ENCODE measurements at places on chromosomes 11 and 22.

DNA sequence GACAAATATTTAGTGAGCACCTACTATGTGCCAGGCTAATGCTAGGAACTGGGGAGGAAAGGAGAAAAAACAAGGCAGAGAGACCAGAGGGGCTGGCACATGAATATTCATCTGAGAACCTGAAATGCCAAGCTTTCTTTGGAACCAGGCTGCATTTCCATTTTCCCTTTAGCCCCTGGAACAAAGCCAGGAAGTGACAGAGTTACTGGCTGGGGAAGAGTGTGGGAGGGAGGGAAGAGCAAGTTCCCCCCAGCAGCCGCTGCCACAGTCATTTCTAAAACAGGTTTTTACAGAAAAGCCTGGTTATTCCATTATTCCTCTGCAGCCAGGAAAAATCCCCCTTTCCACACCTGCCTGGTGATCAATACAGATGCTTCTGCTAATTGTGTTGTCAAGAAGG lies 97.0 kb downstream of the SPON1 start:
- H3K4me1 ChIP-seq: peaks cover 11% of the 10 kb centered on the region
- DNase-seq: no peak
- no peak overlapping the region for H3K4me3 ChIP-seq
- no peak overlapping the region for H3K27ac ChIP-seq
- no peaks in the 10 kb centered on the region for H3K36me3 ChIP-seq
- H3K27me3 ChIP-seq: no peaks in the 10 kb centered on the region

DNA sequence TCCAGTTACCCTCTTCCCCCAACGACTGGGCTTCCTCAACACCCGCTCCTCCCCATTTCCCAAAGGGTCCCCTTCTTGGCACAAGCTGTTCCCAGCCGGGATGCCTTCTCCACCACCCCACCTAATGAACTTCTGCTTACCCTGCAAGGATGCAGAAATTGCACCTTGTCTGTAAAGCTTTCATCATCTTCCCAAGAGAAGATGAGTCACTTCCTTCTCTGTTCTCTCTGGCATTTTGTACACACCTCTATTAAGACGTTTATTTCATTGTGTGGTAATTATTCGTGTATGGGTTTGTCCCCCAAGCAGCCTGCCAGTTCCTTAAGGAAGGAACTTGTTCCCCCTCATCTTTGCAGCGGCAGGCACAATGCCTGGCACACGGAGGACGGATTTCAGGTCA lies 351.1 kb downstream of the CADM1 start:
- no peak overlapping the region for H3K4me3 ChIP-seq
- no peaks in the 10 kb centered on the region for H3K4me1 ChIP-seq
- H3K27me3 ChIP-seq: no peaks in the 10 kb centered on the region
- no peak for DNase-seq
- no peaks in the 10 kb centered on the region for H3K36me3 ChIP-seq

DNA sequence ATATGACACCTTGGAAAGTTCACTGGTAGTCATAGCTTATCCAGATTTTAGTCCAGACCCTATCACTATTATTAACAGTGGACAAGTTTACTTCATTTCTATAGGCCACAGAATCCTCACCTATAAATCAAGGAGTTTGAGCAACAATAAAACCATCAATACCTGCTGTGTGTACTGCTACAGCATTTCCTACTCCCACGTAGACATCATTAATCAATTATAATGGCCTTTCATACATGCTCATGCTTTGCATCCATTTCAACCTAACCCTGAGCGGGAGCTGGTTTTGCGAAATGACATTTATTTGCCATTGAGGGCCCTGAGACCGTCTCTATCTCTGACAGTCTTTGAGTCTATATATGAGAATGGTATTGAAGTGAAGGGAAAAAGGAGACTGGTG lies 312.3 kb downstream of the FAT3 start:
- H3K27ac ChIP-seq: no peak overlapping the region
- no peaks in the 10 kb centered on the region for H3K27me3 ChIP-seq
- H3K36me3 ChIP-seq: no peaks in the 10 kb centered on the region
- H3K4me3 ChIP-seq: no peak overlapping the region
- no peaks in the 10 kb centered on the region for H3K4me1 ChIP-seq

DNA sequence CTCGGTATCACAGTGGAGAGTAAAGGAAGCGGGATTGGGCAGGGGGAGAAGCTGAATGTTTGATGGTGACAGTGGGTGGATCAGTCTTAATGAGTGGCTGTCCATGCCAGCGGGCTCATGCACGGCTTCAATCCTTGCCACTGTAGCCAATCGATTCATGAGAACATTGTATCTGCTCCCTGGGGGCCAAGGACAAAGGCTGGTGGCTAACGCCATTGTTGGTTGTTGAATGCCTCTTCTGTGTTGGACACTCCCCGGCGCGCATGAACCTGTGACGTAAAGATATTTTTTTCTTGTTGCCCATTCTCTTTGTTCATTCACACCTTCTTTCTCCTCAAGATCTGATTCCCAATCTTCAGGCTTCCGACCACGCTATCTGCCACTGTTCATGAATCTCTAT lies 20.9 kb upstream of the ATXN10 start:
- H3K4me1 ChIP-seq: peaks cover 2% of the 10 kb centered on the region
- H3K27ac ChIP-seq: no peak overlapping the region
- no peak overlapping the region for H3K4me3 ChIP-seq
- H3K36me3 ChIP-seq: no peaks in the 10 kb centered on the region
- peaks cover 29% of the 10 kb centered on the region for H3K27me3 ChIP-seq
- DNase-seq: no peak

DNA sequence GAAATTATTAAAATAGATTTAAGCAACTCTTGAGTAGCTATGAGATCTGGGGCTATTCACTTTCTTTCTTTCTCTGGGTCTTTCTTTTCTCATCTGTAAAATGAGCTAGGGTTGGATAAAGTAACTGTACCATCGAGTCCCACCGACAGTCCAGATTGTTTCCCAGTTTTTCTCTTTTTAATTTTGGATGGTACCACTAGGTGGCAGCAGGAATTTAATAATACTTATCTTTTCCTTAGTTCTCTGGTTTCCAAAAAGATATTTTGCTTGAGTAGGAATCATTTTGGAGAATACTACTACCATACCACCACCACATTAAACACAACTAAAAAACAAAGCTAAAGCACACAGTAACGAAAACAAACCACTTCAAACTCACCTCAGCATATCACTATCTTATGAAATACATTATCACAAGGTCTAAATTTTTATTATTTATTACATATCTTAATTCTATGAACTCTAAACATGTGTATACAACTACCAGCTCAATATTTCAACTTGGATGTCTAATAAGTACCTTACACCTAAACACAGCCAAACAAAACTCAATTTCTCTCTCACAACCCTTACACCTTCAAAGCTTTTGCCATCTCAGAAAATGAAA lies 584.0 kb downstream of the KCNA4 start:
- H3K4me3 ChIP-seq: no peak overlapping the region
- no peak for DNase-seq

DNA sequence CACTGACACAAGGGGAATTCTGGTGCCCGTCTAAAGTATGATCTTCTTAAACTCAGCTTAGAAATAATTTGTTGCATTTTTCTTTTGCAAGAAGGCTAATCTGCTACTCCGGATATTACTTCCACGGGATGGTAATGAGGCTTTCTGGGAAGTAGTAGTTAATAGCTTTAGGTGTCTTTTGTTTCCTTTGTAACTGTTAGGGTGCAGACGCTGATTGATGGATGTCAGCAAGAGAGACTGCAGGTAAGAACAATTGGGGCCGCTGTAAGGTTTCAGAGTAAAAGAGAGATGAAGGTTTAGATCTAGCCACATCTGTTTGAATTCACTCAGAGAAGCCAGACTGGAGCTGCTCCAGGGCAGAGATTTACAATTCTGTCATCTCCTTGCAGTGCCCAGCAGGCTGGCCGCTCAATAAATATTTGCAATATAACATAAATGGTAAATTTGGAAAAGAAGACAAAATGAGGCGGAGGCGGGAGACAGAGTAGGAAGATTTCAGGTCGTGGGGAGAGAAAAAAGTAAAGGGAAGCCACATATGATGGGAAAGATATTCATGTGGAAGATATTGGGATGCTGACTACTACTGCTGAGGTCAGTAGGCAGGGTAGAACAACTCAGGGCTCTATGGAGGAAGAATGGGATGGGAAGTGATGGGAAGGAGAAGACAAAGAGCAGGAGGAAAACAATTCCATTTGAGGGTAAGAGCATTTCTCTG lies 320.5 kb downstream of the AASDHPPT start:
- H3K36me3 ChIP-seq: no peaks in the 10 kb centered on the region
- H3K4me1 ChIP-seq: no peaks in the 10 kb centered on the region
- no peak overlapping the region for H3K4me3 ChIP-seq
- no peak overlapping the region for H3K27ac ChIP-seq

DNA sequence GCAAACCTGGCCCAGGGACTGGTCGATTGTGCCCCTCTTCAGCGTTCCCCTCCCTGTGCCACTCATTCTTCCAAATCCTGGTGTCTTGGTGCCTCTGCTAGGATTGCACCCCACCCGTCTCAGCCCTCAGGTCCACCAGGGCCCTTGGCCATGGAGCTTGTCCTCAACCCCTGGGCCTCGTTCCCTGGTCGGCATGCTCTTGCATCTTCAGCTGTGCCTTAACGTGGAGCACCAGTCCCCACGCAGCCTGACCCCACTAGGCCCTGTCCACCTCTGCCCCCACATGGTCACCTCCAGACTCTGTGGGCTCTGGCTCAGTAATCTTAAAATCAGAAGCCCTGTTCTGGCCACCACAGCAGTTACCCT lies 61.1 kb downstream of the OSBP2 start:
- no peak for DNase-seq
- H3K36me3 ChIP-seq: peaks cover 1% of the 10 kb centered on the region
- no peak overlapping the region for H3K4me3 ChIP-seq
- H3K27ac ChIP-seq: no peak overlapping the region
- no peaks in the 10 kb centered on the region for H3K27me3 ChIP-seq
- no peaks in the 10 kb centered on the region for H3K4me1 ChIP-seq

DNA sequence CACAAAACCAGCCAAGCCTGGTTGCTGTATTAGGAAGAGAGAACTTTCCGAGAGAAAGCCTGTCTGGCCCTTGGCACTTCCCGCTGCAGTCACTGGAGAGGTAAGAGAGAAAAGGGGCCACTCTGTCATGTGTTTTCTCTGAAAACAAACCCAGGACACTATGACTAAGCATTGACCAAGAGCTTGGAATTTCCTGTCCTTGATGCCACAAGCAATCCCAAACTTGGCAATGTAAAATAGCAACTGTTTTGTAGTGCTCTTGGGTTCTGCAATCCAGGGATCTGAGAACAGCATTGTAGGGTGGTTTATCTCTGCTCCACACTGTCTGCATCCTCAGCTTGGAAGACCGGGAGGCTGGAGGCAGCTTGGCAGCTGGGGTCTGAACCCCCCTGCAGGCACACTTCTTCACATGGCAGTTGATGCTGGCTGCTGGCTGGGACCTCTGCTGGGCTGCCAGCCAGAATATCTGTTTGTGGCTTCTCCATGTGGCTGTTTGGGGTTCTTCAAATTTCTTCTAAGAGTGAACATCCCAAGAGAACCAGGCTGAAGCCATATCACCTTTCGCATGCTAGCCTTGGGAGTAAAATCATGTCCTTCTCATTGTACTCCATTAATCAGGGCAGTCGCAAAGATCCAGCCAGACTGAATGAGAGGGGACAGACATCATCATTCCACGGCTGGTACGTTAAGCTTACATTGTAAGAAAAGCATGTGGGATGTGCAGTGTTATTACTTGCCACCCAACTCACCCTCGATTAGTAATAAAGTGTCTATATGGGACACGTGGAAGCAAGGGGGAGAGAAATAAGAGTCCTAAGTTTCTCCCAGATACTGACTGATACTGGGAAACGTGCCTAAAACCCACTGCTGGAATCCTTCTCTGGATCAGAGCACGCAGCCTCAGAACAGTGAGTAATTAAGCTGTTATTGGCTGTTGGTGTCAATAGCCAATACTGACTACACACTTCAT lies 537.4 kb upstream of the B3GAT1 start:
- DNase-seq: no peak
- no peak overlapping the region for H3K27ac ChIP-seq
- H3K4me3 ChIP-seq: no peak overlapping the region
- no peaks in the 10 kb centered on the region for H3K36me3 ChIP-seq
- no peaks in the 10 kb centered on the region for H3K4me1 ChIP-seq
- H3K27me3 ChIP-seq: peaks cover 14% of the 10 kb centered on the region

GRCh38 chr11:65435411-65435931 lies 12.9 kb downstream of the NEAT1 start:
- peaks cover 89% of the 10 kb centered on the region for H3K4me1 ChIP-seq
- H3K36me3 ChIP-seq: peaks cover 75% of the 10 kb centered on the region
- H3K27me3 ChIP-seq: no peaks in the 10 kb centered on the region
- H3K27ac ChIP-seq: peak overlapping the region; percentile 67

GRCh38 chr11:63518548-63518947 lies 12.7 kb downstream of the LGALS12 start:
- peaks cover 13% of the 10 kb centered on the region for H3K4me1 ChIP-seq
- DNase-seq: no peak
- no peaks in the 10 kb centered on the region for H3K27me3 ChIP-seq
- peak overlapping the region; percentile 21 for H3K27ac ChIP-seq

DNA sequence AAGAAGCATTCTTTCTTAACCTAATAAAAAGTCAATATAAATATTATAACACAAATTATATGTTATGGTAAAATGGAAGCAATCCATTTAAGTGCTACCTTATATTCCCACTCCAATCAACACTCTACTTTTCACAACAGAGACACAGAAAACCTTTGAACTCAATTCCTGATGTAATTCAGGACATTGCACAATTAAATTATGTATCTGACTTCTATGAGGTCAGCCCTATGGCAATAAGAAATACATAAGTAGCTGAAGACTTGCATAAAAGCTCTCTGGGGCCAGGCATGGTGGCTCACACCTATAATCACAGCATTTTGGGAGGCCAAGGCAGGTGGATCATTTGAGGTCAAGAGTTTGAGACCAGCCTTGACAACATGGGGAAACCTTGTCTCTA lies 6.8 kb downstream of the OR4D10 start:
- no peaks in the 10 kb centered on the region for H3K4me1 ChIP-seq
- no peak overlapping the region for H3K4me3 ChIP-seq
- H3K27me3 ChIP-seq: peaks cover 8% of the 10 kb centered on the region

- H3K4me3 ChIP-seq: no peak overlapping the region
- peaks cover 3% of the 10 kb centered on the region for H3K27me3 ChIP-seq
- no peak overlapping the region for H3K27ac ChIP-seq
Measured at GRCh38 chr22:47594836-47595521, 832.5 kb downstream of the TBC1D22A start.

DNA sequence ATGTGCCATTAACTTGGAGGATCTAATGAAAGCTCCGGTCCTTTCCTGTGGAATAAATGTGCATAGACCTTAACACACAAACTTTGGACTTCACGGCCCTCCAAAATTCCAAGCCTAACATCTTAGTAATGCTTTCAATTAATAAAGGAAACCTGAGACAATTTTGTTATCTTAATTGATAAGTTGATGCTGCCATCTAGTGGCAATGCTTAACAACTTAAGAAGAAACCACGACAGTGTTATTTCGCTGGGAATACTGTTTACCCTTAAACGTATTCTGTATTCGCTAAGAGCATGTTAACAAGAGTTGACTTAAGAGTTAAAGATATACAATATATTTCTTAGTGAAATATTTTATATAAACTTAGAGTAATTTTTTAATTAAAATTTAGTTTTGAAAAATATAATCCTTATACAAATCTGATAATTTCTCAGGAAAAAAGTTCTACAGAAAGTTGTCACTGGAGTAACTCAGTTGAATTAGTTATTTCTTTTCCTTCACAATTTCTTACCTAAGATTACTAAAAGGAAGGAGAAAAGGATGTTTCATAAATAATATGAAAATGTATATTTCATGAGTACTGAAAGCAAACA lies 35.0 kb upstream of the OR9G4 start:
- no peak for DNase-seq
- H3K27ac ChIP-seq: no peak overlapping the region
- no peak overlapping the region for H3K4me3 ChIP-seq
- H3K4me1 ChIP-seq: no peaks in the 10 kb centered on the region
- no peaks in the 10 kb centered on the region for H3K36me3 ChIP-seq
- no peaks in the 10 kb centered on the region for H3K27me3 ChIP-seq
